ENCODE measurements at places on chromosomes 6 and 20.

DNA sequence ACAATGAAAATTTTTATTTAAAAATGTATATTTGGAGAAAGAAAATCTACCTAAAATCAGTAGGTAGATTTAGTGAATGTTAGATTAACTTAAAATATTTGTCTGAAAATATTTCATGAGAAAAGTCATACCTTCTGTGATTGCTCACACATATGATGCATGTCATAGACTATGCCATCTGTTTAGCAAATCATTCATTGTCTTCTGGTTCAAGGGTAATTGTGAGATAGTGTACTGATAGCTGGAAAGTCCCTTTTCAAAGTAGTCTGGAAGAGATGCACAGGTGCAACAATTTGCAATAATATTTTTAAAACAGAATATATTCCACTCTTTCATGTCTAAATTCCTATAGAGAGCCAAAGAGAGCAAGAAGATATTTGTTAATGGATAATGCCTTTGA, 21.0 kb upstream of the RNF217 start:
- DNase-seq, result no peak

DNA sequence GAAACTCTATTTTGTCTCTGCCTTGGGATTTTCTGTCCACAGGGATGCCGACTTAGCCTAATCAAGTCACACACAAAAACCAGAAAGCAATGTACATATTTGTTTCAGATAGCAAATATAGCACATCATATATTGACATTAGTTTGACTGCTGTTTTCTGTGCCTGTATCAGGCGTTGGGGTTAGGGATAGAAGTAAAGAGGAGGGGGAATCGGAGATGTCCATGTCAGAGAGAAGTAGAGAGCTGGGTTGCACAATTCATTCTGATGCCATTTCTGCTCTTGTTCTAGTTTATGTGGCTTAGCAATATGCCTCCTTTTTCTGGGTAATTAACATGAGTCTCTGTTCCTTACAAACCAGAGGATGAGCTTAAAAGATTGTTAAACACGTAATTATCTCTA, 14.7 kb upstream of the IPCEF1 start:
- DNase-seq, result no peak

GRCh38 chr20:18056174-18057100, 1.3 kb downstream of the OVOL2 start:
- no peak for DNase-seq

GRCh38 chr6:37556881-37557644, 57.4 kb upstream of the CCDC167 start:
- DNase-seq, result no peak

- no peak for DNase-seq
Measured at GRCh38 chr6:167079853-167080297, 43.0 kb upstream of the CCR6 start.

DNA sequence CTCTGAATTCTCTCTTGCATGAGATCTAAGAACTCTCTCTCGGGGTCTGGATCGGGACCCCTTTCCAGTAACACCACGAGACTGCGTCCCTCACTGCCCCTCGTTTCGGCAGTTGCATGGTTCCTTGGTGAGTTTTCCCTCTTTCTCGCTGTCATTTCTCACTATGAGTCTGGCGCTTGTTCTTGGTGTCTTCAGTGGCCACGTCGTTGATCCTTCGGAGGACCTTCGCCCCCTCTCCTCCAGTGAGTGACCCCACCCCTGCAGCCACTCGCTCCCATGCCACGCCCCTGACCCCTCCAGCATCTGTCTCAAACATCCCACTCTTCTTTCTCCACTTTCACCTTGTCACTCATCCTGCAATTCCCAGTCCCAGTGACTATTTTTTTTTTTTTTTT, 23.0 kb downstream of the SYNJ2 start:
- no peak for DNase-seq

- no peak for DNase-seq
Measured at GRCh38 chr6:105587349-105588122, 184.7 kb upstream of the PREP start.

DNA sequence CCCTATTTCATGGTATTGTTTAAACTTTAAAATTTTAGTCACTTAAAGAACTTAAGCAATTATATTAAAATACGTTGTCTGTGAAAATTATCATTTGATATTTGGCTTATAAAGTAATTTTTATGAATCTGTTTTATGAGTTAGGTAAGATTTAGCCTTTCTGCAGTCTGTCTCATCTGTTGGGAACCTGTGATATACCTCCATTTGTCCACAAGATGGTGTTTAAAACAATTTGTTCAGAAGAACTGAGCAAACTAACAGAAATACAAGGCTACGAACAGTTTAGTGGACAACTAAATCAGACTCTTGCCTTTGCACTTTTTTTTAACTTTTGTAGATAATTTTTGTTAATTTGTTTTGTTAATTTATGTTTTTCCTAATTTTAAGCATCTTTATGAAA, 92.4 kb downstream of the COL9A1 start:
- no peak for DNase-seq
